ENCODE measurements at places on chromosomes 3 and 15.

GRCh38 chr3:176526225-176526624, 671.1 kb downstream of the TBL1XR1 start:
- no peak for DNase-seq

DNA sequence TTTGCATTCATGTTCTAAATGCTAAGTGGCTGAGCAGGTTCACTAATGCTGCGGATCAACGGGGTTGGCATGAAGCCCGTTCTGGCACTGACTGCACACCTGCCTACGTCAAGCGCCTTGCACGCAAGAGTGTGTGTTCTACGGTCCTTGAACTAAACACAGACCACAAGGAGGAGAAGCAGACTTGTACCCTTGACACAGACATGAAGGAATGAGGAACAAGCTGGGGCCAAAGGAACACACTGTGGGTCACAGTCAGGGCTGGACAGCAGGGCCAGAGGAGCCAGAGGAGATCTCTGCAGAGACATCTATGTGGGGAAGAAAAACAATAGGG, 48.0 kb upstream of the LDHAL6B start:
- DNase-seq = no peak

GRCh38 chr3:128297401-128298138, 144.3 kb downstream of the EEFSEC start:
- DNase-seq = no peak

GRCh38 chr3:65330072-65330471, 642.3 kb upstream of the ADAMTS9 start:
- no peak for DNase-seq

GRCh38 chr3:16529264-16529663, 15.8 kb upstream of the RFTN1 start:
- DNase-seq = no peak

DNA sequence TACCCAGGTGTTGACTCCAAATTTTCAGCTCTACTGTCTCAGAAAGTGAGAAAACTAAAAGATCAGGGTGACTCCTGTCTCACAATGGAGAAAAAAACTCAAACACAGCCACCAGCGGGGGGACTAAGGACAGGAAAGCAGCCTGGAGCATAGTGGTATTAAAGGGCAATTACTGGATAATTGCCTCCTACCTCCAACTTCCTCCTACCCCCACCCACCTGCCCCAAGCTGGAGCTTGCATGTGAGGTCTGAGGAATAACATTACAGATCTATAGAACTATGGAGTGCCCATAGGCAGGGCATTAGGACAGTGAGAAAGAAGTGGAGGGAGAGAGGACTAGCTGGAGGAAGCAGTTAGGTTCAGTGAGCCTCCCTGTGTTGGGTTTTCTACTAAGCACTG, 2.7 kb upstream of the PCCB start:
- no peak for DNase-seq

GRCh38 chr3:189188466-189188865, 16.7 kb downstream of the TPRG1 start:
- no peak for DNase-seq

DNA sequence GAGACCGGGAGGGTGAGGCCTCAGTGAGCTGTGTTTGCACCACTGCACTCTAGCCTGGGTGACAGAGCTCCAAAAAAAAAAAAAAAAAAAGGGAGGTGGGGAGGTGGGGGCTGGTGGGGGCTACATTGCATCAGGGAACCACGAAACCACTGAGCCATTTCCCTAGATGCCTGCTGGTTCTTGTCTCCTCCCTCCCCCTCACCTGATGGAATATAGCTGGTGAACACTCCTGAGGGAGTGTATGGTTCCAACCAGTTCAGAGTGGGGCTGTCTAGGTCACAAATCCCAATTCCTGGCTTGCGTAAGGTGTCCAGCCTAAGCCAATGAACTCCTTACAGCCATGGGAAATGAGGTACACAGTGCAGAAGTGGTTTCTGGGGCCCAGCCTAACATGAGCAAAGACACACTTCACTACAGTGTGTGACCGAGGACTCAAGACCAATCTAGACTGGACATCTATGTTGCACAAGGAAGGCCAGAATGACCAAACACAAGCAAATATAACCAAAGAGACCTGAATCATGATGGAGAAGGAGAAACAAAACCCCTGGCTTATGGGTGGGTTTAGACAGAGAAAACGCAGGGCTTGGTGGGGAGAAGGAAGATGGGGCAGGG, 39.1 kb upstream of the OSBPL11 start:
- no peak for DNase-seq

DNA sequence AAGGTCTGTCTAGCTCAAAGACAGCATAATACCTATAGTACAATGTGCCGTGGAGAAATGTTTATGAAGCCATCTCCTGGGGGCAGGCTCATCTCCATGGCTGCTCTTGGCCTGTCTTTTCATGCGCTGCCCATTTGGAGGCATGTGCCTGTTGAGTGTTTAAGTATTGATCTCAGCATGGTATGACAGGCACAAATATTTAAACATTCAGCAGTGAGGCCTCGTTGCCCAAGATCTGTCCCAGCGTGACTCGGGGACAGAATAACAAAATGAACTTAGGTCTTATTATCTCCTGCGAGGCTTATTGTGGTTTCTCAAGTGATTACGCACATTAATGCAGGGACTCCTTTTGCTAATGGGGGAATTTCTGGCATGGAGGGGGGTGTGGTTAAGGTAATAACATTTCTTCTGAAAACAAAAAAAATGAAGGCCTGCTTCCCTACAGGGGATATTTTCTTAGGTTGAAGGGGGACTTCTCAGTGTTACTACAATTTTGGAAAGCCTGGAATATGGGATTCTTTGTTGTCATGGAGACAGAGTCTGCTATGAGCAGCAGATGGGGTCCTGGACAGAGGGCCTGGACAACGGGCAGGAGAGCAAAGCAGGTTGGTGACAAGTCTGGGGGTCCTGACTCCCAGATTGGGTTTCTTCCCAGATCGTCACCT, 4.4 kb upstream of the SLC6A1 start:
- DNase-seq = no peak

DNA sequence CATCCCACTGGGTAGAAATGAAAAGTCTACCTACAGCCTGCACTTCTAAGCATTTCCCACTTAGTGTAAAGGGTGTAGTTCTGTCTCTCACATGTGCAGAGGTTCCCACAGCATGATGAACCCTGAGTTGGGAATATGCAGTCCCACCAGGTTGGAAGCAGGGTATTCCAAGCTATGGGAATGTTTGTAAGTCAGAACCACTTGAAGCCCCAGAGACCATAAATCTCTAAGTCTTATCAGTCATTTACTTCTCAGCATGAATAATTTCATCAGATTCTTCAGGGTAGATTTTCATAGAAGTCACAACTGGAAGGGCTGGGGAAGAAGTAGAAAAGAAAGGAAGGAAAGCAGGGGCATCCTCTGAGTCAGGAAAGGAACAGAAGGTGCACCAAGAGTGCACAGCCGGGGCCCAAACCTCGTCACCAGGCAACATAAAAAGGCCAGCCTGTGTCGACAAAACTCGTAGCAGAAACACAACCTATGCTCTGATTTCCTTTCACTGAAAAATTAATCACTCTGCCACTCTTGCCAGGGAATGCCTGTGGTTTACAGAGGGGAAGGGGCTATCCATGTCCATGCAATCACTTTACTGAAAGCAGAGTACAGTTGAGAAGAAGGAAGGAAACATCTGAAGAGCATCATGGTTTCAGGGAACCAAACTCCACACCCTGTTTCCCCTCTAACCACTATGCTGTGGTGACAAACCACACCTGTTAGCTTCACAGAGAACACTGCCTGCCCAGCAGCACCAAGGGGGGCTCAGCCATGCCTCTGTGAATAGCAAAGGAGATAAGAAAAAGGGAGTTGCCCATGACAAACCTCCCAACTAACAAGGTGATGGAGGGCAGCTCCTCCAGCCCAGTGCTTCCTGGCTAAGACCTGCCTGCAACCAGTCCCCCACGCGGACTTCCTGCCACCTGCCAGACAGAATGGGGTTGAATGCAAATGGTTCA, 40.5 kb downstream of the SH3BP5 start:
- no peak for DNase-seq

DNA sequence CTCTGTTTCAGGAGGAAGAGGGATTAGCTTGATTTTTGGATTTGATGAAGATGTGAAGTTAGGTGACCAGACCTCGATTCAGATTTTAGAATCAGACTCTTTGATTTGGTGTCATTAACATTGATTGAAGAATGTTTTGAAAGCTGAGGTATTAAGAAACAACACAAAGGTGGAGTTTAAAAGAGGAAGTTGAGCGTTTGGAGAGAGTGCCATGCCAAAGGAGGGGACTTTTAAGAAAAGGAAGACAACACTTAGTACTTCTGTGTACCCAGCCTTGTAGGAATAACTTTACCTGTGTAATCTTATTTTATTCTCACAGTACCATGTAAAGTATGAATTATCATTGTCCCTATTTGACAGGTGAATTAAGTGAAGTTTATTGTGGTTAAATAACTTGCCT, 34.4 kb downstream of the PPARG start:
- no peak for DNase-seq

DNA sequence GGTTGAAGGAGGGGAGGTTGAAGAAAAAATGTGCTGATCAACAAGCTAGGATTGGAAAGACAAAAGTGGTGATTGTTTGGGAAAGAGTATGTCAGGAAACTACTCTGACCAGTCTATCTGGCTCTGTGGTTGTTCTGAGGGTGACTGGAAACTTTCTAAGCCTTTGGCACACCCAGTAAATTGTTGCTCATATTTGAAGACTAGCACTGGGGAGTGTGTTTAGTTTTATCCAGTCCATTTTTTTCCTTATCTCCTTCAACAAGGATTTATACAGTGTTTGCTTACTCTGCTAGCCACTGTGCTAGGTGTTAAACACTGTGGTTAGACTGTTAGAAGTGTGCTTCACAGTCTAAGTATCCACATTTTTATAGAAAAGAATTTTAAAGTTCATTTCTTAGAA, 28.8 kb downstream of the PPM1L start:
- no peak for DNase-seq

GRCh38 chr15:42911058-42911592, 9.5 kb downstream of the TTBK2 start:
- no peak for DNase-seq

- no peak for DNase-seq
Observed at GRCh38 chr3:182122779-182123178, 411.1 kb downstream of the SOX2 start.

DNA sequence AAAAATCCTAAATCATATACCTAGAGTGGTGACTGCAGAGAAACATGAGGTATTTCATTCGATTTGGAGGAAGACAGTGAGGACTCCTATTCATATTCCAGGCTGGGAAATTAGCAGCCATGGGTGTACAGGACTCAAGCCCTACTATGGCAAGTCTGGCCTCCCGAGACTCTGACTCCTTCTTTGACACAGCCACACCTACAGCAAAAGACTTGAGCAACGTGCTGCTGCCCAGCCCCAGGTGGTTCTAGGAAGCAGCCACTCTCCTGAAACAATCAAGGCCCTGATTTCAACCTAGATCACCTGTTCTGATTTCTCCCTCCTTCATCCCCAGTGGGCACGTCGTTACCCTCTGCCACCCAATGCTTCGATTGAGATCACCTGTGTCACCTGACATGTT, 84.0 kb upstream of the ATP11B start:
- no peak for DNase-seq

DNA sequence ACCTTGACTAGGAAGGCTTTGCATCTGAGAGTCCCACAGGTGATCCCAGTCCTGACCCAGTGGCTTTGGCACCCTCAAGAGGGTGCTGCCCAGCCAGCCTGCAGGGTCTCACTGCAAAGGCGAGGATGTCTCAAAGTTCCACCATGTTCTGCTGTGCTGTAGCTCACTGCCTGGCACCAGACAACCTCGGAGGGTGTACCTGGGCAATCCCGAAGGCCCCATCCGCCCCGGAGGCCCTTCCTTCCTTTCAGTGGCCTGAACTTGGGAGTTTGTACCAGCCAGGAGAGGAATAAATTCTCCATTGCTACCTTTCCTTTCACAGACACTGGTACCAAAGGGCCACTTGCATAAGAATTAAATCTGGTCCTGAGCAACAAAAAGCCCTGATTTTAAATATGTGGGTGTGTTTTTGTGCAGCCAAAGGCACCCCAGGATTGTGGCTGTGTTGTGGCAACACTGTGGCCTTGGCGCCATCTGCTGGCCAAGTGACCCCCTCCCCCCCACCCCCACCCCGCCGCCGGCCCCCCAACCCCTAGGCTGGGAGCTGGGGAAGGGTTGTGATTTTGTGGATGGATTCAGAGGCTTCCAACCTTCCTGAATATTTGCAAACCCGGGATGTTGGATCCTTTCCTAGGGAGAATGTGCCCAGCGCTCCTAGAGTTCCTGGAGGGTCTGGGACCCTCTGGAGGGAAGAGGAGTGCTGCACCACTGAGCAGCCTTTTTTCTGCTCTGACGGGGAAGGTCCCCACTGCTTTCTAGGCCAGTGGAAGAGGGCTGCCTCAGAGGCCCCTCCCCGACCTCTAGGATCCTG, 9.7 kb upstream of the PTPN23 start:
- DNase-seq = peak; percentile 45

DNA sequence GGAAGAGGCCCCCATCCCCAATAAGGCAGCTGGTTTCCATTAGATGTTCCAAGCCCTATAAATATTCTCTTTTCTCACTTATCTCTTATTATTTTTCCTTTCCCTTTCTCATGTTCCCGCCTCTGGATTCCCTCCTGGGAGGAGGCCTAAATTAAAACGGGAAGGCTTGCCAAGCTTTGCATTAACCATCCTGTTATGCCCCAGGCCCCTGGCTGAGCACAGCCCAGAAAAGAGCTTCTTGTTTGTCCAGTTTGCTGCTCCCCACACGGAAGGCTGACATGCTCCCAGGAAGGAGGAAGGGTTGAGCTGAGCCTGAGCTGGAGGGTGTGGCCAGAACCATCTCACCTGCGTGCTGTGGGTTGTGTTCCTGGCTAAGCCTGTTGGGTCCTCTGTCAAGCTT, 63.1 kb upstream of the BOC start:
- DNase-seq = no peak
